ENCODE measurements at places on chromosomes 13 and 19.

DNA sequence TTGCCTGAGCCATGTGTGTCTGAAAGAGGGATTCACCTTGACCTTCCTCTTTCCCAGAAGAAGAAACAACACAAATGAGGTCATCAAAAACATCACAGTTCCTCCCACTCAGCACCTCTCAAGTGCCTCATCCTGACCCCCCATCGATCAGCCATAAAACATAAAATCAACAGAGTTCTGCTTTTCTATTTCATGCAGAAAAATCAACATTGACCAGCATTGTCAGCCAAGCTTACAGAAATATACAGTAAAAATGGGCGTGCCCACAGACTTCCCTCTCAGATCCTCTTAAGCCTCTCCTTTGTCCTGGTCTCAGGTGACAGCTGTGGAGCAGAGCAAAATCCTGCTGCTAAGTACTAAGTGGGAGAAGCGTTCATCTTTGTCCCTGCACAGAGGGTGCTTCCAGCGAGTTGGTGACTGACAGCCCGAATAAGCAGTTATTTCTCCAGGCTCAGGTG, 213.3 kb downstream of the OLFM4 start:
- no peak for DNase-seq

- no peak for DNase-seq
These were observed 34.9 kb downstream of the RXFP2 start for GRCh38 chr13:31774186-31774750.

DNA sequence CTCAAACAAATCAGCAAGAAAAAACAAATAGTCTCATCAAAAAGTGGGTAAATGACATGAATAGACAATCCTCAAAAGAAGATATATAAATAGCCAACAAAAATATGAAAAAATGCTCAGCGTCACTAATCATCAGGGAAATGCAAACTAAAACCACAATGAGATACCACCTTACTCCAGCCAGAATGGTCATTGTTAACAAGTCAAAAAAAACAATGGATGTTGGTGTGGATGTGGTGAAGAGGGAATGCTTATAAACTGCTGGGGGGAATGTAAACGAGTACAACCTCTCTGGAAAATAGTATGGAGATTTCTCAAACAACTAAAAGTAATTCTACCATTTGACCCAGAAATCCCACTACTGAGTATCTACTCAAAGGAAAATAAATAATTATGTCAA, 239.2 kb upstream of the RFC3 start:
- no peak for DNase-seq

DNA sequence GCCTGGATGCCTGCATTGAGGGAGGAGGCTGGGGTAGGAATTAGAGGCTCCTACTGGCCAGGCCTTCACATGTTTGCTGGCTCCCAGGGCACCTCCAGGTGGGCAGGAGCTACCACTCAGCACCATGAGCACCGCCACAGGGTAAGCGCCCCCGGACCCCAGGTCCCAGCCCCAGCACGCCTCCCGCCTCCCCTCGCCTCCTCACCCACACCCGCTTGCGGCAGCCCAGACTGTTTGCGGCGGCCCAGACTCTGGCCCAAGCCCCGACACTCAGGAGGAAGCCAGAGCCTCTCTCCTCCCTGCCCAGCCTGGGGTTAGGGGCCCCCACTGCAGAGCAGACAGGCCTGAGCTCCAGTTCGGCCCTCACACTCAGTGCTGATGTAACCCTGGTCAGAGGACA, 652 bp downstream of the EPS8L1 start:
- DNase-seq, result no peak

DNA sequence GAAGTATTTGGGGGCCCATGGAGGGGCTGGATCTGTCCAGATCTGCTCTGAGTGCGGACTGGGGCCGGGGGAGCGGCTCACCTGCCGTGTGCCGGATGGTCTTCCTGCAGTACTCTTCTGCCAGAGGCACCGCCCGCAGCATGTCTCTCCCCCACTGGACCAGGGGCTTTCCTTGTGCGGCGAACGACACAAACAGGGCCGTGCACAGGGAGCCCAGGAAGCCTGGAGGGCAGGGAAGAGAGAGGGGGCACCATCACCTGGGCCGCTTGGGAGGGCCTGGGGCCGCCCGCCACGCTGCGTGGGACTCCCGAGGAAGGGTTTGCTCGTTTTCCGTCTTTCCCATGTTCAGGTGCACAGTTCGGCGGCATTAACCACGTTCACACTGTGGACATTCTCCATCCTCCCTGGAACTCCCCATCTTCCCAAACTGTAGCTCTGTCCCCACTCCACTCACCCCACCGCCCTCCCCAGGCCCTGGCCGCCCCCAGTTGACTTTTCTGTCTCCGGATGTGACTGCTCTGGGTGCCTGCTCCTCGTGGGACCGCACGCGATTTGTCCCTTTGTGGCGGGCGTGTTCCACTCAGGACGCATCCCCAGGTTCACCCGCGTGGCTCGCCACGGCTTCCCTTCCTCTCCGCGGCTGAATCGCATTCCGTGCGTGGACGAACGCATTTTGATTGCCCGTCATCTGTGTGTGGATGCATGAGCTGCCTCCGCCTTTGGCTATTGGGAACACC, 24.2 kb downstream of the ADPRHL1 start:
- no peak for DNase-seq

- DNase-seq, result no peak
These were observed 244.8 kb upstream of the KLHL1 start for GRCh38 chr13:70353096-70353495.

DNA sequence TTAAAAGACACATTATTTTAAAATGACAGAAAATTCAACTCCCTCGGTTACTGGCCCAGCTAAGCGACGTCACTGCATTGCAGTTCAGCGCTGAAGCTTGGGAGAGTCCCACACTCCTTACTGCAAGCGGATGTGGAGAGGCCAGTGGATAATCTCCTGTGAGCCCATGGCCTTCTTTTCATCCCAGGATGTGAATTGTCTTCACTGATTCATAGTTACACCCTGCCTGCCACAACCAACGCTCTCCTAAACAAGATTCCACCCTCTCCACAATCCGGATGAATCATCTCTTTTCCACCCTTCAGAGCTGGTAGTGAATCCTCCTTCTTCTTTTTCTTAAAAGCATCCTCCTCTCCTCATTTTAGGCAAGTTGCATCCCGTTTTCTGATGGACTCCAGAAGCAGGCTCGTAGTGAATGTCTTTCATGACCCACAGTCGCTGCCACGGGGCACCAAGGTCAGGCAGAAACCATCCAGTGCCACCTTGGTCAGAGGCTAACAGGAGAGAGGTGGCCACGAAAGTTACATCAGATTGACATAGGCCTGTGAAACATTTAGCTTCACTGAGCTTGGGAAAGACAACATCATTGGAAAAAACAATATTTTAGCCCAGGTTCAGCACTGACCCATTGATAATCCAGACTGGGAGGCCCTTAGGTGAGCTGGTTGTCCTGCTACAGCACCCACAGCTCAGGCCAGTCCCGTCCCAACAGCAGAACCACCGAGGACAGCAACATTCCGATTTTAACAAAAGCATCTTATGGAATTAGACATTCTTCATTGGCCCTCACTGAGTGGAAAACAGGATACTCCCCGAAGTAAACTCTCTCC, 2.0 kb downstream of the GJB2 start:
- DNase-seq, result no peak

DNA sequence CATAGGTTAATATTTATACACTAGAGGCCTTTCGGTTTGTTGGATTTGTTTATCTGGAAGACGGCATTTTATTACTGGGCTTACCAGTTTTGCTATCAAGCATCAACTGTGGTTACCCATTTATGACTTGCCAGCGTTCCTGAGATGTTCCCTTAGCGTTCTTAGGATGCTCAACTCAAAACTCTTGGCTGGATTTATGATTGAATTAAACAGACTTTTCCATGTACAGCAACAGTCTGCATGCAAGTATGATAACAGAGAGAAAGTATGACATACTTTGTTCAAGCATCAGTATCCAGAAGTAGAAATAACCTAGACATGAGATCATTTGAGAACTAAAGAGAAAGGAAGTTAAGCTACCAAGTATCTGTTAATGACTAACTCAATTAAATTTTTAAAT, 29.9 kb upstream of the RNF113B start:
- DNase-seq, result no peak

- no peak for DNase-seq
These were observed 38.9 kb downstream of the IRS2 start for GRCh38 chr13:109747524-109747923.

GRCh38 chr13:36014763-36015162, 116.4 kb downstream of the DCLK1 start:
- no peak for DNase-seq

- no peak for DNase-seq
These were observed 35.5 kb upstream of the TMEM255B start for GRCh38 chr13:113723410-113724015.

- DNase-seq, result no peak
These were observed 7.0 kb upstream of the TLE6 start for GRCh38 chr19:2970201-2970835.

DNA sequence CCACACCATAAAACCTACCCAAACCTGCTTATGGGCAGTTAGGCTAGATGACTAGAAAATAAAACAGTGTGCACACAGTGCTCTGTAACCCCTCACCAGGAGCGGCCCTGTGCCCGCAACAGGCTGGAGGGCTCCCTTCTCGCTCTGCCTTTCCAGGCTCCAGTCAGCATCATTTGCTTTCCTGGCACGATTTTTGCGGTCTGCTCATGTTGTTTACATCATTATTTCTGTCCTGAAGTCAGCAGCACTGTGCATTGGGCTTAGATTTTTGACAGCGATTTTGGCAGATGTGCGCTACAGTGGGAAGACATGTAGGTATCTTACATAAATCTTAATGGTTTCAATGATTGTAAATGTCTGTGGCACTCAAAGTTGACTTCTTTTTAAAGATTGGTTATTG, 344.0 kb downstream of the MTUS2 start:
- DNase-seq, result no peak

DNA sequence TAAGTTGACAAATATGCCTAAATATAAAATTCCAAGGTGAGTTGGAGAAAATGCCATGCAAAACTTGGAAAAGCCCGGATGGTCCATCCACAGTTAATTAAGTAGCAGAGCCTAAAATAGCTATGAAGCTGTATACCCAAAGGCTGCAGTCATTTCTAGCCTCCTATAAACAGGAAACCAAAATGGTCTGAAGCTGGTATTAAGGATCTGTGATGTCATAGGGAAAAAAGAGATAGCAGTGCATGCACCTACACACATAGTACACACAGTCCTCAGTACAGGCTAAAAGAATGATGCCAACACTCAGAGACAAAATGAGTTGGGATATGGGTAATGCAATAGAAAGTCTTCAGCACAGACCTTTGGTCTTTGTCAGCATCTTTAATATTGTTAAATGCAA, 736.9 kb downstream of the EFNB2 start:
- no peak for DNase-seq

GRCh38 chr19:49890349-49891311, 6.1 kb downstream of the IL4I1 start:
- DNase-seq, result no peak

DNA sequence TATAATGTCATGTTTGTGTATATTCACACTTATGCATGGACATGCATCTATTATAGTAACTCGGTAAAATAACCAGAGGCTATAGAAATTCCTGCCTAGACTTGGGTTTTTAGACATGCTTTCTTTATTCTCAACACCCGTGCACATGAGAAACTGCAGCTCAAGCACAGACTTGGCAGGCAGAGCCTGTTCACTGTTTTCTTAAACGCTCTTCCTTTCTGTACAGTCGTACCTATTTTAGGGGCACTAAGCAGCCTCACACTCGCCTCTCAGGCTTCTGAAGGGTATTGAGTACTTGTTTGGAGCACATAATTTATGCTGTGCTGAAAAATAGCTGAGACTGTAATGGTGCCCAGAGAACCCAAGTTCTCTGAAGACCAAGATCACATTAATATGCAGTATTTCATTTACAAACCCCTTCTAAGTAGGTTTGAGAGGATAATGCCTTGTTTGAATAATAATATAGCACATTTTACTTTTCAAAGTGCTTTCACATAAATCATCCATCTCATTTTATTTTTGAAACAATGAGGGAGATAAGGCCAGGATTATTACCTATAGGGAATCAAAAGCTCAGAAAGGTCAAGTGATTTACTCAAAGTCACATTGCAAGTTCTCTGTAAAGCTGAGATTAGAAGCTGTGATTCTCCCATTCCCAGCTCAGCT, 429.9 kb downstream of the SPRY2 start:
- no peak for DNase-seq

- no peak for DNase-seq
These were observed 257.8 kb downstream of the ENOX1 start for GRCh38 chr13:43528992-43529391.
